Suppressor macrophage (primary cell): ENCODE measurements at places on chromosomes 2 and 18.
A peak's percentile ranks its signal among the peaks of the same experiment; 100 is the strongest.

- no peak for DNase-seq
Measured at GRCh38 chr2:52622266-52622665, 1145.3 kb upstream of the CHAC2 start.

DNA sequence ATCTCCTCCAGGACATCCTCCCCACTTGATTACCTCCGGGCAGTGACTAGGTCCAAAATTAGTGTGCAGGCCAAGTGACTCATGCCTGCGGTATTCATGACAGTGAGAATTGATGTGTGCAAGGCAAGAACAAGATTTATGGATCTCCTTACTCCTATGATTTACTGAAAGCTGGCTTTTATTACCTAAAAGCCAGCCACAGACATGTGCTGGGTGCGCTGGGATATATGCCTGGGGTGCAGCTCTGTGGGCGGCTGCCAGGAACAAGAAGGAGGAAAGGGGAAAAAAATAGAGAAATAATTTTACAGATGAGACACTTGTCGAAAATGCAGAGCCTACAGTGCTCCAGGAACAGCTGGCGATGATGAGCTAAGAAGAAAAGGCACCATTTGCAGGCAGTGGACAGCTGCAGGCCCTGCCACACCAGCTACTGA, 359.3 kb downstream of the CMPK2 start:
- no peak for DNase-seq

DNA sequence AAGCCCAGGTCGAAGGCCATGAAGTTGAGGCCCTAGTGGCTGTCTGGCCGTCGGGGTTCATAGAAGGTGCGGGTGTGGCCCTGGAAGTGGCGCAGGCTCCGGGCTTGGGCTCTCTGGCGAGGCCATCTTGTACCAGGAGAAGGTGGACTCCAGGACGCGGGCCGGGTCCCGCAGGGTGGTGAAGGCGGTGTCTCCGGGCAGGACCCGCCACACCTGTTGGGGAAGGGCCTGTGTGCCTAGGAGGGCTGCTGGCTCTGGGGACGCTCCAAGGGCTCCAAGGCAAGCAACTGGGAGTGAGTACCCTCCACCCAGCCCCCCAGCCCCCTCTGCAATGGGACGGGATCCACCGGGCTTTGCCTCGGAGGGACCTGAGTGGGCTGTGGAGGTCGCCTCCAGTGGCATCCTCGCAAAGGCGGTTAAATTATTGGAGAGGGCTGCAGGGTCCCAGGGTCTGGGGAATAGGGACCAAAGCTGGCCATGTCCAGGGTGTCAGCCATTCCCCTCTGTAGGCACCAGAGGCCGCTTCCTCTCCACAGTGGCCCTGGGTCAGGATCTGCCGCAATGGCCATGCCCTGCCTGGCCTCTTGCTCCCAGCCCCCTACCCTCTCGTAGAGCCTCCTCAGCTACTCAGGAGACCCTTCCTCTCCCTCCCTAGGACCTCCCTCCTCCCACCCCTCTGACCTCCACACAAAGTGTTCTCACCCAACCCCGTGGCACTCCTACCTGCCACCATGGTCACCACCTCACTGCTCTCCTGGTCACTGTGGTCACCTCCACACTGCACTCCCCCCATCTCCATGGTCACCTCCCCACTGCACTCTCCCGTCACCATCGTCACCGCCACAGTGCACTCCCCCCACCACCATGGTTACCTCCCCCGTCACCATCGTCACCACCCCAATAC, 10.3 kb downstream of the AQP12A start:
- no peak for DNase-seq

DNA sequence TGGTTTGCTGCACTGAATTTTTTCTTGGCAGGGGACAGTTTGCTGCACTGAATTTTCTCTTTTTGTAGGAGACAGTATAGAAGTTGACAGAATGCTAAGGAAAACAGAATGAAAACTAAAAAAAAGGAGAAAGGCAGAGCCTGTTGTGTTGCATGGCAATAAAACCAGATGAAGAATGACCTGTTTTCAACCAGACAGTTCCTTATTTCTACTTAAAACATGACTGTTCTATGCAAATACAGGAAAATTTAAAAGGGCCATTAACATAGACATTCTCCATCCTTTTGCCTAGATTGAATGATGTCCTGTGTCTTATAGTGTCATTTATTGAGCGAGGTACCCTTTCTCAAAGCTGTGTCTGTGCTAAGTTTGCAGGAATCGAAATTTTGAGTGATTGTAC, 33.3 kb downstream of the ABI2 start:
- DNase-seq: no peak

DNA sequence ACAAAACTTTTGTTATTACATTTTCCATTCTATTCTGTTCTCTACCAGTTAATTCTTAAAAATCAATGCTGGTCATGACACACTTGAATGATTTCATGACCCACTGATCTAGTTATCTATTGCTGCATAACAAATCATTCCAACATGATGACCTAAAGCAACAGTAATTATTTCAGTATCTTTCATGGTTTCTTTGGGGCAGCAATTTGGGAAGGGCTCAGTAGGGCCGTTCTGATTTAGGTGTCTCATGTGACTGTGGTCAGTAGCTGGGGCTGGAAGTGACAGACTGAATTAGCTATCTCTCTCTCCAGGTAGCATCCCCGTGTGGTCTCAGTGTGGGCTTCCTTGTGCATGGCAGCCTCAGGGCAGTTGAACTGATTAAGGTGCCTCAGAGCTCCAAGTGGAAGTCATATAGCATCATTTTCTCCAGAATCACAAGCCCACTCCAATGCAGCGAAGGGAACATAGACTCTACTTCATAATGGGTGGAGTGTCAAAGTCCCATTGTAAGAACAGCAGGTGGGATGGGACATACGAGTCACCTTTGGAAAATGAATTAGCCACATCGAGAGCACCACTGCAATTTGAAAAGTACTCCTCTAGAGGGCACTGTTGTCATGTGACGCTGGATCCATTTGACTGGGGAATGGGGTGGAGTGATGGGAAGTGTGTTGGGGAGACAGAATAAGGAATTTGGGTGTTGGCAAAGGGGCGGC, 39.1 kb upstream of the FAM136A start:
- DNase-seq: peak; percentile 65

DNA sequence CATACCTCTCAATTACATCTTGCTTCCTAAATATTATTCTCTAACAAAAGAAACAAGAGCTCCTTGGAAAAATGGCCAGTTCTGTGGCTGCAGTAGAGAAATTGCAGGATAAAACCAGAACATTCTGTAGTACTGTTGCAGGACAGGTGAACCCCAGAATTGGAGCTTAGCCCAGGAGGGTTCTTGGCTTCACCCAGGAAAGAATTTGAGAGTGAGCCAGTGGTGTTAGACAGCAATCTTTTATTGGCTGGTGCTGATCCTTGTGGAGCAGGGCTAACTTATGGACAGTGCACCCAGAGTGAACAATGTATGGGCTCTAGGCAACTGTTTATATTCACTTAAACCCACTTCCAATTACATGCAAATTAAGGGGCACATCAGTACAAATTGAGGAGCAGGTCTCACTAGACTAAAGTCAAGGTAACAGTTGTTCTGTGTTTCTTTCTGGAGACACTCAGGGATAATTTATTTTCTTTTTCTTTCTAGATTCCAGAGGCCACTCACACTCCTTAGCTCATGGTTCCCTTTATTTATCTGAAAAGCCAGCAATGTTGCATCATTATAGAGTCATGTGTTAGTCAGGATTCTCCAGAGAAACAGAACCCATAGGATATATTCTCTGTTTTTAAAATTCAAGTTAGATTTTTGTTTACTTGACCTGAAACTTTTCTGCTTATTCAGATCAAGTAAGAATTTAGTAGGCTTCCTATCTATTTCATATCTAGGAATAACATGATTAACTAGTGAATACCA, 348.1 kb downstream of the CCDC85A start:
- DNase-seq: no peak

DNA sequence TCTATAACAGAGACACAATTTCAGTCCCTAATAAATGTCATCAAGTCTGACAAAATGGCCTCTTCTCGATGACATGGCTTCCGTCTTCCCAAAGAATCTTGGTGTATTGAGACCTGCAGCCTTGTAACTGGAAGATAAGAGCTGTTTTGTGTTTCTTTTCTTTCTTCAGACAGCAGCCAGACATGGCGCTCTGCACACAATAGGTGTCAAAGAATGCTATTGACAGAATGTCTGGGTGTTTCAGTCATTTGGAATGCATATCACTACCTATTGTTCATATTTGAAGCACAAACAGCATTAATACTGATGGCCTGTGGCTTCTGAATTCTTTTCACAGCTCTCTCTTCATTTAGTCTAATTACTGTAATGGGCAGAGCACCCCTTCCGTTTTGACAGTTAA, 344.8 kb downstream of the RPRM start:
- DNase-seq: no peak

DNA sequence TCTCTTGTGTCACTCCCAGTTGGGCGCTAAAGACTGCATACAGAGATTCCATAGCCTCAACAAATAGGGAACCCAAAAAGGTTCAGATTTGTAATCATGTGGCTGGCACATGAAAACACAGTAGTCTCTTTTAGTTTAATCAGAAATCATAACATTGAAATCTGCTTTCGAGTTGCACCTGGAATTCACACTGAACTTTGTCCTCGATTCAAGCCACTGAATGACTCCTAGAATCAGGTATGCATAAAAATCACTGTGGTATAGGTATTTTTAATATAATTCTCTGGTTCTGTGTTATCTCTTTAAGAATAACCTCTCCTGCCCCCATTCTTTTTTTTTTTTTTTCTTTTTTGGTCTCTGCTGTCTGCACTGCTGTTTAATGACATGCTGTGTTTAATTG, 150.2 kb downstream of the KCNH7 start:
- DNase-seq: no peak

DNA sequence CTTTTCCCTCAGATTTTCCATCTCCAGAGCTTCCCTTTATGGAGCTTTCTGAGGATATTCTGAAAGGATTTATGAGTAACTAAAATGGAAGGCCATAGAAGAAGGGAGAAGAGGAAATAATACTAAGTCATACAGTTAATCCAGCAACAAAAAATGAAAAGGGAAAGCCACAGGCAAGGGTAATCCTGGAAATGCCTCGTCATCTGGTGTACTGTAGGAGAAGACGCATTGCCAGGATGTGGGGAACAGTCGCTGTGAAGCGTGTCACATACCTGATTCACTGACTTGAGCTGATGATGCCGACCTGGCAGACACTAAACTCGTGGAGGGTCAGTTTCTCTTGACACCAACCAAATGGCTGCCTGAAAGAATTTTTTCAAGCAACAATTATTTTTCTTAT, 34.7 kb upstream of the ALPP start:
- no peak for DNase-seq

DNA sequence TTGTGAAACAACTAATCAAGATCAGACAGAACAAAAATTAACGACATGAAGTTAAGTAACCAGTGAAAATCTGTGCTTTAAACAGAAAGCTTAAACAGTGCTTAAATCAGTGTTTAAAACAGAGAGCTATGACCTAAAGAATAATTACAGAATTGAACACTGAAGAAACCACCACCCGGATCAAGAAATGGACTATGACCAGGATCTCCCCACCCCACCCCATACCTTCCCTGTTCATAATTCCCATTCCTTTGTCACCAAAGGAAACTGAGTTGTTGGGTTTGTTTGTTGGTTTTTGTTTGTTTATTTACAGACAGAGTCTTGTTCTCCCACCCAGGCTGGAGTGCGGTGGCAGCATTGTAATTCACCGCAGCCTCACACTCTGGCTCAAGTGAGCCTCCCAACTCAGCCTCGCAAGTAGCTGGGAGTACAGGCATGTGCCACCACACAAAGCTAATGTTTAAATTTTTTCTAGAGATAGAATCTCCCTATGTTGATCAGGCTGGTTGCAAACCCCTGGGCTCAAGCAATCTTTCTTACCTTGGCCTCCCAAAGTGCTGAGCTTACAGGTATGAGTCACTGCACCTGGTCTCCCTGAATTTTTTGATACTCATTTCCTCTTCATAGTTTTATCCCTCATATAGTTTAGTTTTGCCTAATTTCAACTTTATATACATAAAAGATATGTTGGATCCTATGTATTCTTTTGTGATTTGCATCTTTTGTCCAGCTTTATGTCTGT, 8.2 kb upstream of the ALPG start:
- DNase-seq: no peak

DNA sequence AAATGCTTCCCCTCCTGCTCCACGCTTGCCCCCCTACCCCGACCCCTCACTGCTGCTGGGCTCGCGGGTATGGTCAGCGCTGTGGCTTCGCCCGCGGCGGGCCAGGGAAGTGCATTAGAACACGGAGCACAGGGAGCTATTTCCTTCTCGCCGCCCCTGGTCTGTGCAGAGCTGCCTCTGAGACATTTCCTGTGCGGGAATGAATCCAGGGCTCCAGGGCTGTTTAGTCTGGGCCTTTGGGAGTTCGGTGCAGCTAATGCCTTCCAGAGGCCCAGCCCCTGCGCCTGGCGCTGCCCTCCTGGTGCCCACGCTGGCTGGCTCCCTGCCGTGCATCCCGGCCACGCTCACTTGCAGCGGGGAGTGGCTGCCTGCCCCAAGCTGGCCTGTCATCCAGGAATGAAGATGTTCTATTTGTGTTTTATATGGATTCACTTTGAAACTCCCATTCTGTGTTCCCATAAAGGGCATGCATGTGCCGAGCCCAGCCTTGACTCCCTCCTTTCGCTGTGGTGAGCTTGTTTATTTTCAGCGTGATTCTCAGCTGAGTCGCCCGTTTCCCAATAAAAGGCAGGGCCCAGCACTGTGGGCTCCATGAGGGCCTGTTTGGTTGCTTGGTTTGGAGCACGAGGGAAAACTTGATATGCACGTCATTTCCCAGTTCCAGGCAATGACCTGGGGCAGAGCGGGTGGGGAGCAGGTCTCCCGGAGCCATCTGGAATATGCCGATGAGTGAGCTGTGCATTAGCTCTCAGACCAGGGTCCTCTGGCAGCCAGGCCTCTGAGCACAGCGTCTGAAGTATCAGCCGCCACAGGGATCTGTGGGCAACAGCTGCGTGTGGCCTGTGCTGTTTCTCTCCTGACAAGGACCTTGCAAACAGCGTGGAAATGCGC, 42.7 kb downstream of the SH3RF3 start:
- no peak for DNase-seq

DNA sequence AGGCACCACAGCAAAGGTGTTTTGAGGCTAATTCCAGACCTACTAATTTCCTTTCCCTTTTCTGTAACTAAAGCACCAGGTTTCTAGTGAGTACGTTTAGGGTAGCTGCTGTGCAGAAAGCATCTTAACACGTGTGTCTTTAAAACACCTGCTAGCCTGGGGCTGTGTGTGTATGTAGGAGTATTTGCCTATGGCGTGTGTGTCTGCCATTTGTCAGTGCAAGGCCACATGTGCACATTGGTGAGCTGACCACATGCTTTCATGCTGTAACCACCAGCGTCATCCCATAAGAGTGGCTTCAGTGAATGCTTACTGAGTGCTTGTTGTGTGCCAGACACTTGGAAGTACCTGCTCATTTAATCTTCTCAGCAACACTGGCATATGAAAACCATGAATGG, 241.6 kb downstream of the SEPTIN10 start:
- no peak for DNase-seq

GRCh38 chr2:161166538-161167409, 6.5 kb downstream of the TANK start:
- no peak for DNase-seq
